ENCODE measurements at places on chromosomes 1 and 21. TPM values are rescaled to one million over a fixed set of nuclear protein-coding genes. Genes with fewer than 3 reads are reported as not detected.
A peak's percentile ranks its signal among the peaks of the same experiment; 100 is the strongest.

DNA sequence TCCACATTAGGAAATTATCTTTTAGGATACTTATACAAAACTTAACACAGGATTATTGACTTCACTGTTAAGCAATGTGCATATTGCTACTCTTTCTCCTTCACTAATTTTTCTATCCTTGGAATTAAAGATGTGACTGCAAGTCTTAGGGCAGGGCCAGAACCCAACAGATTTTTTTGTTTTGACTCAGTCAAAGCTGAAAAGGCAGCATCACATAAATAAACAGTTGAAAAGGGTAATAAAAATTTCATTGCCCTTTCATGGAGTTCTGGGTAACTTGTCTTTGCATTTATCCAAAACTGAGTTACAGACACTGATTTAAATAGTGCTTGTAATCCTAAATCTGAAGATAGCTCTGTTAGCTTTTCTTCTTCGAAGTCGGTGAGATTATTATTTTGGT, 1.9 kb upstream of the TMEM35B start:
- H3K27ac ChIP-seq: no peak overlapping the region
- H3K4me1 ChIP-seq: peaks cover 9% of the 10 kb centered on the region
- no peaks in the 10 kb centered on the region for H3K27me3 ChIP-seq
- H3K4me3 ChIP-seq: no peak overlapping the region
- no peak for DNase-seq

DNA sequence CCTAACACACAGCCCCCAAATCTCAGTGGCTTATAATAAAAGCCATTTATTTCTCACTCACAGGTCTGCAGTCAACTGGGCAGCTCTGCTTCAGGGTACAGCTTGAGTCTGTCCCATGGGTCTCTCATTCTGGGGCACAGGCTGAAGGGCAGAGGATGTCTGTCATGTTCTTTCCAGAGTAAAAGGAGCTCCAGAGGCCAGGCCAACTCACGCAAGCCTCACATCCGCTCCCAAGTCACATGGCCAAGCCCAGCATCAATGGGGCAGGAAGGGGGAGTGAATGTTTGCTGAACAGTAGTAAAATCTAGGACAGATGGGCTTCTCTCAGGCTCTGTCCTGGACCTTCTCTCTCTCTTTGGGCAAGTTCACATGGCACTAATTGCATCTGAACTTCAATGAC, 7.1 kb upstream of the SSBP3 start:
- no peak for DNase-seq
- H3K27me3 ChIP-seq: no peaks in the 10 kb centered on the region
- H3K4me3 ChIP-seq: no peak overlapping the region
- no peaks in the 10 kb centered on the region for H3K36me3 ChIP-seq

GRCh38 chr1:8294170-8294697, 23.7 kb upstream of the SLC45A1 start:
- H3K27ac ChIP-seq: no peak overlapping the region
- no peaks in the 10 kb centered on the region for H3K4me1 ChIP-seq

DNA sequence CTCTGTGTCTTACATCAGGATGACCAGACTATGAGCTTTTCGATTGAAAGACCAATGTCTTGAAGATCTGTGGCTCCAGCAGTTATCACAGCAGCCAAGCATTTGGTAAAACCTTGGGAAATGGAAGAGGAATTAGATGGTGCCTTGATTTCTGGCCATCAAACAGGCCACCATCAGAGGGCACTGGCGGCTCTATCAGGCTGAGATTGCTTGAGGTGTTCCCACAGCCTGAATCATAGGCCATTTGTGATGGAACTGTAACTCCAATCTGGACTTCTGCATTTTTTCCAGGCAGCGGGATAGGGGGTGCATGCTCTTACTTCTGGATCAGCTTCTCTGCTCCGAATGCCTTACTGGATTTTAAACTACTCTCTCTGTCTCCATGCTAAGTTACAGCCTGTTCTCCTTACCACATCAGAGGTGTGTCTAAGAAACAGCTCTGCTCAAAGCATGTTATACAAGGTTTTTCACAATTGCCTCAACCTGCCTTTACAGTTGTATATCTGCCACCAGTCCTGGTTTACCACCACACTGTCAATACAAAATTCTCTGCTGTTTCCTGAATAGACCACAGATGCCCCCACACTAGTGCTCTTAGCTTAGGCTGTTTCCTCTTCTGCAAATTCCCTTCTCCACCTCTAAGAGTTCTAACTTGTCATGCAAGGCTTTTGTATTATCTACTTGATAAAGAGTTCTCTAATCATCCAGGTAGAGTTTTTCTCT, 180.9 kb downstream of the PTGER3 start:
- H3K36me3 ChIP-seq: no peaks in the 10 kb centered on the region
- H3K27ac ChIP-seq: no peak overlapping the region
- no peak for DNase-seq
- H3K4me1 ChIP-seq: no peaks in the 10 kb centered on the region

DNA sequence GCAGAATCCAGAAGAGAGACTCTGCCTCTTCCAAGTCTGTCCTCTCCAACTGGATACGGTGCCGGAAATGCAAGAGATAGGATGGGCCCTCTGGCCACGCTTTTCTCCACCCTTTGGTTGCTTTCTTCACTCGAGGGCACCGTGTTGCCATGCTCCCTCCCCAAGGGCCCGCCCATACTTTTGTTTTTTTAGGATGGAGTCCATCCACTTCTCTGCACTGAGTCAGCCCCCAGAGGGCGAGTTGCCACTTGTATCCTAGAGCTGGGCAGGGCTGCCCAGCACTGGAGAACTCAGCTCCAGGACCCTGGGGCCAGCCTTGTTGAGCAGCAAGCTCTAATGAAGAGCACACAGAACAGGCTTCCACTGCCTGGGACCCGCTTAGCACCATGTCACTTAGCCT, 25.5 kb downstream of the IFNGR2 start:
- DNase-seq: no peak
- no peaks in the 10 kb centered on the region for H3K4me1 ChIP-seq
- H3K27me3 ChIP-seq: no peaks in the 10 kb centered on the region
- H3K4me3 ChIP-seq: no peak overlapping the region
- peaks cover 13% of the 10 kb centered on the region for H3K36me3 ChIP-seq
- no peak overlapping the region for H3K27ac ChIP-seq

DNA sequence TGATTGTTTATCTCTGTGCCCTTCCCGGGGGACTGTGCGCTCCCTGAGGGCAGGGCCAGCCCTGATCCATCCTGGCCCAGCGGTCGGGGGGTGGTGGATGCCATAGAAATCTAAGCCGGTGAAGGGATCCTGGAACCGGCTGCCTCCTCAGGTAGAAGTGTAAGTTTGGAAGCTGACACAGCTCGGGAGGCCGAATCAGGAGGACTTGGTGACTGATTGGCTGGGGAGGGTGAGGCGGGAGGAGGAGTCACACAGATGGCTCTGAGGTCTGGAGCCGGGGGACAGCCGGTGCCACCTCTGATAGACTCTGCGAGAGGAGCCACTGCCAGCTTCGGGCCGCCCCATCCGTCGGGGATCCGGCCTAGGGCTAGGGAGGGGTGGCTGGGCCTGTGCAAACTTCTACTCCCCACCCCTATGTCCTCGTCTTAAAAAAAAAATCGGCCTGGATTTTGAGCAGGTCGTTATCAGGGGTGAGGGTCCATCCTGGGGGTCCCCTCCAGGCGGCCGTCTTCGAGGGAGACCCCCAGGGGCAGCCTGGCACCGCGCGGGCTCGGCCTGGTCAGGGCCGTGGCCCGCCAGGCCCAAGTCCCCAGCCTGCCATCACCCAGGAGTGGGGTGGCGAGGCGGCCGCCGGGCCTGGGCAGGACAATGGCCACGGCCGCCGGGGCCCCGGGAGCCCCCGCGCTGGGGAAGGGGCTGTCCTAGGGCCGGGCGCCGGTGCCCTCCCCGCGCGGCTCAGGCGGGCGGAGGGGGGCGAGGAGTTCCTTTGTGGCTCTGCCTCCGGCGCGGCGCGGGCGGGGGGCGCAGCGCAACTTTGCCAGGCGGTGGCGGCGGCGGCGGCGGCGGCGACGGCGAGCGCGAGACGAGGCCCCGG, 708 bp upstream of the ZNF362 start:
- H3K4me3 ChIP-seq: peak overlapping the region; percentile 64
- H3K27ac ChIP-seq: no peak overlapping the region
- no peaks in the 10 kb centered on the region for H3K36me3 ChIP-seq

- no peaks in the 10 kb centered on the region for H3K36me3 ChIP-seq
These were observed 39.3 kb downstream of the PLPPR5 start for GRCh38 chr1:98965394-98965793.

GRCh38 chr1:213572912-213573647, 414.7 kb upstream of the PROX1 start:
- no peaks in the 10 kb centered on the region for H3K27me3 ChIP-seq
- H3K36me3 ChIP-seq: no peaks in the 10 kb centered on the region
- no peak overlapping the region for H3K27ac ChIP-seq

- H3K36me3 ChIP-seq: no peaks in the 10 kb centered on the region
- no peak overlapping the region for H3K4me3 ChIP-seq
- H3K4me1 ChIP-seq: no peaks in the 10 kb centered on the region
- no peaks in the 10 kb centered on the region for H3K27me3 ChIP-seq
- DNase-seq: no peak
- no peak overlapping the region for H3K27ac ChIP-seq
These were observed 52.2 kb downstream of the KCND3 start for GRCh38 chr1:111937147-111937725.

GRCh38 chr1:197305925-197306324, 37.9 kb downstream of the CRB1 start:
- no peaks in the 10 kb centered on the region for H3K27me3 ChIP-seq
- DNase-seq: no peak
- no peaks in the 10 kb centered on the region for H3K4me1 ChIP-seq
- H3K4me3 ChIP-seq: no peak overlapping the region
- H3K36me3 ChIP-seq: no peaks in the 10 kb centered on the region
- no peak overlapping the region for H3K27ac ChIP-seq

The PRR9 gene
- total RNA-seq: not detected

The KRTAP10-1 gene
- not detected for total RNA-seq
